Stomach (tissue), 19 donors: ENCODE measurements at places on chromosomes 5 and 9. TPM values are rescaled to one million over a fixed set of nuclear protein-coding genes. Genes with fewer than 3 reads are reported as not detected.

DNA sequence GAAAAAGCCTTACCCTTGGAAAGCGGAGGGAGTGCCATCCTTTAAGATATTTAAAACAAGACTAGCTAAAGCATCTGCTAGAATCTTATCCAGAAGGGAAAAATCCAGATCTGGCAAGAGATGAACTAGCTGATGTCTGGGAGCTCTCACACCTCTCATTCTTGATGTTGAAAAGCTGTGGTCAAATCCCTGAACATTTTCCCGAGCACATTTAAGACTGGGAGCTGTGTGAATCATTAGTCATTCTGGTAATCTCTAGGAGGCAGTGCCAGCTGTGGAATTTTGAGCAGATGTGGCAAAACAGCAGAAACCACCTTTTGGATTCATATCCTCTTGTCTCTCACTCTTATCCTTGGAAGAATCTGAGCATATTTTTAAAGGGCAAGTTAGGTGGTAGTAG, 218.0 kb downstream of the MAN2A1 start:
- no peak overlapping the region for H3K4me3 ChIP-seq
- no peaks in the 10 kb centered on the region for H3K27me3 ChIP-seq
- H3K36me3 ChIP-seq = no peaks in the 10 kb centered on the region

DNA sequence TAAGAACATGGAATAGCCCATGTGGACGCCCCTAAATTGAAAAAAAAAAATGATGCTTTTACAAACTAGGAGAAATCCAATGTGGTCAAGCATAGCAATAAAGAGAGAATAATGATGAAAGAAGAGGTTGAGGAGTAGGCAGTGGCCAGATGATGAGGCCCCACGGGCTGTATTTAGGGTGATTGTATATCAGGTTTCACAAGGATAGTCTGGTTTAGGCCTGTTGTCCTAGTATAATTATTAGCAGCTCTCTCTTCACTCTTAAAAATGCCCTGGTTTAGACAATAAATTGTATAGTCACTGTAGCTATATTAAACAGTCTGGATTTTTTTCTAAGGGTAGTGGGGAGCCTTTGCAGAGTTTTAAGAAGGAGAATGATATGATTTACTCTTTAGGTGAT, 102.4 kb upstream of the PRRC1 start:
- no peak for DNase-seq
- H3K27ac ChIP-seq = no peak overlapping the region
- no peaks in the 10 kb centered on the region for H3K36me3 ChIP-seq

OCLN gene
- polyA plus RNA-seq = 12.5 TPM

TMEM232 gene
- 1.3 TPM for polyA plus RNA-seq

GRCh38 chr9:104319685-104320084, 184.4 kb upstream of the OR13F1 start:
- H3K36me3 ChIP-seq = no peaks in the 10 kb centered on the region
- DNase-seq = peak; percentile 2
- no peaks in the 10 kb centered on the region for H3K4me1 ChIP-seq
- H3K4me3 ChIP-seq = no peak overlapping the region
- no peak overlapping the region for H3K27ac ChIP-seq

TERT gene
- 0.19 TPM for polyA plus RNA-seq

- no peak overlapping the region for H3K27ac ChIP-seq
- H3K27me3 ChIP-seq = no peaks in the 10 kb centered on the region
Observed at GRCh38 chr5:56856541-56857178, 41.3 kb downstream of the MAP3K1 start.

DNA sequence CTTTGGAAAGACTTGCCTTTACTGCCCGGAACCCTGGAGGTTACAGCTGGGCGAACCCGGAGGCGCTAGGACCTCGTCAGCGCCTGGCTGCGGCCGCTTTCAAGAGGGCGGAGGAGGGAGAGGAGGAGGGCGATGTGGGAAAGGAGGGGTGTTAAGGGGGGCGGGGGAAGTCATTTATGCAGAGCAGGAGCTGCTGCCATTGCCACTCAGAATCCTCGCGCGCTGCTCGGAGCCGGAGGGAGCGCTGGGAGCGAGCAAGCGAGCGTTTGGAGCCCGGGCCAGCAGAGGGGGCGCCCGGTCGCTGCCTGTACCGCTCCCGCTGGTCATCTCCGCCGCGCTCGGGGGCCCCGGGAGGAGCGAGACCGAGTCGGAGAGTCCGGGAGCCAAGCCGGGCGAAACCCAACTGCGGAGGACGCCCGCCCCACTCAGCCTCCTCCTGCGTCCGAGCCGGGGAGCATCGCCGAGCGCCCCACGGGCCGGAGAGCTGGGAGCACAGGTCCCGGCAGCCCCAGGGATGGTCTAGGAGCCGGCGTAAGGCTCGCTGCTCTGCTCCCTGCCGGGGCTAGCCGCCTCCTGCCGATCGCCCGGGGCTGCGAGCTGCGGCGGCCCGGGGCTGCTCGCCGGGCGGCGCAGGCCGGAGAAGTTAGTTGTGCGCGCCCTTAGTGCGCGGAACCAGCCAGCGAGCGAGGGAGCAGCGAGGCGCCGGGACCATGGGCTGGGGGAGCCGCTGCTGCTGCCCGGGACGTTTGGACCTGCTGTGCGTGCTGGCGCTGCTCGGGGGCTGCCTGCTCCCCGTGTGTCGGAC, at the start of gene PCSK5:
Gene PCSK5, plus strand, starts transcription at position 202 of the 805 bp plus-strand sequence. Its CDS starts 509 bp downstream, at position 711.
- no peaks in the 10 kb centered on the region for H3K27me3 ChIP-seq
- H3K4me1 ChIP-seq = peaks cover 36% of the 10 kb centered on the region
- no peaks in the 10 kb centered on the region for H3K36me3 ChIP-seq
- peak within 1 kb of the TSS; percentile 74 for H3K4me3 ChIP-seq

DNA sequence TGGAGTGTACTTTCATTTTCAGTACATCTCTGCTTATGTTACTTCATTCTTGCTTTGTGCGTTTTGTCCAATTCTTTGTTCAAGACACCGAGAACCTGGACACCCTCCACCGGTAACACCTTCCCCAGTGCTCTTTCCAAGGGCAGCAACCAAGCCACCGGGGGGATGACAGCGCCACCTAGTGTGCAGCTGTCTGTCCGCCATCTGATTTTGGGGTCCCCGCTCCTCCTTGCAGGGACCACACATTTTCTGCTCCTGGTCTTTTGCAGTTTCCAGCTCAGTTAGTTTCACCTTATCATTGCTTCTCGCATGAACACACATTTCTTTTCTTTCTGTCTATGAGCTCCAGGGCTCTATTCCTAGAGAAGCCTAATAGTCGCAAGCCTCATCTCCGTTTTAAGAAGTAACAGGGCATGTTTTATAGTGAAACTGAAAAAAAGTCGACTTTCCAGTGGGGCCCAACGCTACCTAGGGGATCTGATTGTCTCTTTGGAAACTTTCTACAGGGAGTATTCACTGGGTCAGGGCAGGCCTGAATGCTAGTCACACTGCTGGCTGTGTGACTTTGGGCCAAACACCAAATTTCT, 152.1 kb downstream of the FSTL4 start:
- H3K27me3 ChIP-seq = no peaks in the 10 kb centered on the region
- H3K27ac ChIP-seq = no peak overlapping the region
- H3K36me3 ChIP-seq = no peaks in the 10 kb centered on the region

GRCh38 chr5:39164529-39165402, 54.6 kb downstream of the FYB1 start:
- DNase-seq = no peak
- H3K4me1 ChIP-seq = no peaks in the 10 kb centered on the region
- H3K36me3 ChIP-seq = no peaks in the 10 kb centered on the region

BTNL3 gene
- 0.33 TPM for polyA plus RNA-seq

GRCh38 chr5:39379693-39380092, 15.4 kb upstream of the C9 start:
- H3K4me3 ChIP-seq = no peak overlapping the region
- H3K27me3 ChIP-seq = no peaks in the 10 kb centered on the region
- DNase-seq = peak; percentile 58
- H3K36me3 ChIP-seq = peaks cover 50% of the 10 kb centered on the region
- peak overlapping the region; percentile 43 for H3K27ac ChIP-seq
- no peaks in the 10 kb centered on the region for H3K4me1 ChIP-seq

GRCh38 chr5:43101491-43101890, 19.2 kb upstream of the ZNF131 start:
- peaks cover 3% of the 10 kb centered on the region for H3K4me1 ChIP-seq
- no peak overlapping the region for H3K4me3 ChIP-seq
- peaks cover 3% of the 10 kb centered on the region for H3K36me3 ChIP-seq
- H3K27ac ChIP-seq = no peak overlapping the region
- DNase-seq = no peak

GRCh38 chr9:118882684-118883083, 486.6 kb downstream of the BRINP1 start:
- H3K4me3 ChIP-seq = no peak overlapping the region
- H3K27ac ChIP-seq = no peak overlapping the region
- H3K27me3 ChIP-seq = no peaks in the 10 kb centered on the region
- H3K4me1 ChIP-seq = no peaks in the 10 kb centered on the region
- no peaks in the 10 kb centered on the region for H3K36me3 ChIP-seq
- no peak for DNase-seq

IL33 gene
- polyA plus RNA-seq = 19.5 TPM

DNA sequence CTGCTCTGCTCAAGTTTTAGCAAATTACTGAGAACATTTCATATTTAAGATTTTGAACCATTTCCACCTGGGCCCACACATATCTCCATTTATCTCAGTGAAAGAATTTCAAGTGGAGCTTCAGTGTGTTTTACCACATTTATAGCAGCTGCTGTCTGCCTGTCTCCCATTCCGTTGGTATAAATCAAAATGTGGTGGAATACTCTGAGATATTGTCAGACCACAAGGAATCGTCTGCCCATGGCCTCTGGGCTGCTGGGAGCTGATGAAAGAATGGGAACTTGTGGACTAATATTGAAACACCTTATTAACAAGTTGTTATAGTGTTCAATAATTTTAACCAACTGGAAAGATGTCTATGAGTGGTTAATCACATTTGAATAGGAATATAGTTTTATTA, 33.3 kb downstream of the MAST4 start:
- H3K4me1 ChIP-seq = no peaks in the 10 kb centered on the region
- DNase-seq = no peak
- no peak overlapping the region for H3K4me3 ChIP-seq
- H3K27me3 ChIP-seq = no peaks in the 10 kb centered on the region
- H3K27ac ChIP-seq = no peak overlapping the region
- no peaks in the 10 kb centered on the region for H3K36me3 ChIP-seq
